ENCODE measurements at places on chromosomes 4 and X.

DNA sequence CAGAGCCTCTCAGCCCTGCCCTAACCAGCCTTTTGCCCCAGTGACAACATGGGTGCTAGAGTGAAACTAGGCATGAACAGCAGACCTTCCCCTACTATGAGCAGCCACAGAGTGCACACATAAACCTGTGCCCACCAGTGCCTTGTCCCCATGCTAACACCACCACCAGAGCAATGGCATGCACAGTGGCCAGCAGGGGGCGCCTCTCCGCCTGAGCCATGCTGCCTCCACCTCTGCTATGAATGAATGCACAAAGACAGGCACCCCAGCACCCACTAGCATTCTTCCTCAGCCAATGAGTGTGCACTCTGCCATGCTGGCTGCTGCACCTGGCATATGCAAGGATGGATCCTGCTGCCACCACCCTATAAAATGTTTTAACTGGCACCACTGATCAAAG is 286.9 kb upstream of the FGF16 start:
- no peak for DNase-seq

DNA sequence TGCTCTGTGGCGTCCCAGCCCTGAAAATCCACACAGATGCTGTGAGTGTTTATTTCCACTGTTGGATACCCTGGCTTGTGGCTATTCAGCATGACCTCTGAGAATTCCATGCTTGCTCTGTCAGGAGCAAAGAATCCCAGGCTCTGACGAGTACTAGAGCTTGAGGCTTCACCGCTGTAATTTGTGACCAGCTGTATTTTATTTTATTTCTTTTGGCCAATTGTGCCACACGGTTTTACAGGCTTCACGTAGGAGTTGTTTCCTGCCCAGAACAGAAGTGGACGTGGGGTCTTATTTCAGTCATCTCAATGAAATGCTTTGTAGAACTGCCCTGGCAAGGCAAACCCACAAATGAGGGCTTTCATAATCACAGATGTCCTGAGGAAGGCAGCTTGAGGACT is 69.4 kb upstream of the CLDN34 start:
- no peak for DNase-seq

DNA sequence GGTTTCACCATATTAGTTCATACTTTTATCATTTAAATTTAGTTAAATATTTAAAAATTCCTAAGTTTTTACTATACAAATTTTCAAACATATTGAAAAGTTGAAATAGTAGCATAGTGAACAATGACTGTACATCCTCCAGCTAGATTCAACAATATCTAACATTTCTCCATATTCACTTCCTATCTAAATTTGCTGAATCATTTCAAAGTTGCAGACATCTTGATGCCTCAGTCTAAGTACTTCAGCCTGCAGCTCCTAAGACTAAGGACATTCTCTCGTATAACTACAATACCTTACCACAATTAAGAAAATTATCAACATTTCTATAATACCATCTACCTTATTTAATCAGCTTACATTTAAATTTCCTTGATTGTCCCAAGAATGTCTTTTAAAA is 132.7 kb downstream of the TMEM164 start:
- no peak for DNase-seq

GRCh38 chr4:172865103-172865502 is 303.5 kb upstream of the GALNT7 start:
- DNase-seq, result no peak

DNA sequence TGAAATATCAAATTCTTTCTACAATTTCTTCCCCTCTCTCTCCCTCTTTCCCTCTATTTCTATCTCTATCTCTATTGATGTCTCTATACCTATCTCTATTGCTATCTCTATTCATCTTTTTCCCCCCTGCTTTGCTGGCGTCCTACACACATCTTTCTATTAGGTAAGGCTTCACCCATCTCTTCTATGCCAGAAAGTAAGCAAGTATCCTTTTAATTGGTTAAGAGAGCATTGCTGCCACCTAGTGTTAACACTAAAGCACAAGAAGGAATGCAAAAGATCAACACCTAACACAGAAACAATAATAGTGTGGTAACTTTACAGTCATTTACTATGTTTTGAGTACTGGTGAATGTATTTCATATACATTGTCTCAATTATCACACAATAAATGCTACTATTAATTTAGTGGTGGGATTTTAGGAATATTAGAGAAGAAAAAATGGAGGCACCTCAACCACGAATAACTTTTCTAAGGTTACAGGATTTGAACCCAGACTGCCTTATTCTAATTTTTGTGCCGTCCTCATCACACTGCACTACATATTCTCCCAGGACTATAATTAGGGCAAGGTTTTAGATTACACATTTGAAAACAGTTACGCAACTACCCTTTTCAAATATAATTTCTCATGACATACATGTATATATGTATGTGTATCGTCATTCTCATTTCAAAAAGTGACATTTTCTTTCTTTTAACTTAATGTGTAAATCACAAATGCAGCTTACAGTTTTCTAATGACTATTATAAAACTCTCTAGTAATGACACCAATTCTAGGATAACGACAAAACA is 3.7 kb upstream of the C4orf36 start:
- no peak for DNase-seq

DNA sequence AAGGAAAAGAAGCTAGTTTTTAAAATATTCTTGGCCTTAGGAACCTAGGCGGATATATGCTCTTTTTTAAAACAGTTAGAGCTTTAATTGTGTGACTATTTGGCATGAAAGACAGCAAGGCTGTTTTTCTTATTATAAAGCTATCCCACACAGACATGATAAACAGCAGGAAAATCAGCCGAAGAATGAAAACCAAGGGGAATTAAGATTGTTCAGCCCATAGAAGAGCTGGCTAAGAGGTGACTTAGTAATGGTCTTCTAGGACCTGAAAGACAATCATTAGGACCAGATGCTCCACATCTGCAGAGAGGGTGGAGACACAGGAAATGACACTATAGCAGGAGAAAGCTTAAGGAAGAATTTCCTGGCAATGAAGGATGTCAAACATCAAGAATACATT is 171.4 kb upstream of the NRK start:
- DNase-seq, result no peak

- DNase-seq, result no peak
Observed at GRCh38 chrX:75957107-75957610, 172.1 kb upstream of the MAGEE2 start.

DNA sequence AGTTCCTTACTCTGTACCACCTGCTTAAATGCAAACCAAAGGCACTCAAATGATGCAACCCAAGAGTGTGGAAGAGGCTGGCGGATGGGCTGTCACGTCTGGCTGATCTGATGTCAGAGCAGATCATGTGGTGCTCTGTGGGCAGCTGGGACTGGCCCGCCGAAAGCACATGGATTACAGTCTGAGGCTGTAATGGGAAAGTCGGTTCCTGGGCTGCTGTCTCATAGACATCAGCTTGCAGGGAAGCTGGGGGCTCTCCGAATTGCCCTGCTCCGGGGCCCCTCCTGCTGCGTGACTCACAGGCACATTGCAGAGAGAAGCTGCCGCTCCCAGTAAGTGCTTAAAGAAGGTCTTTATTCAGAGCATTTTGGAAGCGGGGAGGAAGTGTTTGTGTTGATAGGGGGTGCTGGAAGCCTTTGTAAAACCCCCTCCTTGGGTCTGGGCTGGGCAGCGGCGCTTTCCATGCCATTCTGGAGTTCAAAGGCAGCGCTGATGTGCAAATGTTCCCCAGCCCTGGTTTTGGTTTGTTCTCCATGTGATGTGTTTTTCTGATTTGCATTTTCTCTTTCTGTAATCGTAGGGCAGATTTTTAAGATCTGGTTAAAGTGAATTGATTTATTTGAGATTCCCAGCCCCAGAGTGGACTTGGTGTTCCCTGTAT is 181.1 kb downstream of the LARP7 start:
- DNase-seq, result no peak

GRCh38 chrX:115602729-115603389 is 41.9 kb downstream of the PLS3 start:
- DNase-seq, result no peak

- no peak for DNase-seq
Observed at GRCh38 chrX:1139185-1139500, 73.3 kb downstream of the CRLF2 start.

- DNase-seq, result no peak
Observed at GRCh38 chr4:99649778-99650177, 7.8 kb downstream of the C4orf54 start.

DNA sequence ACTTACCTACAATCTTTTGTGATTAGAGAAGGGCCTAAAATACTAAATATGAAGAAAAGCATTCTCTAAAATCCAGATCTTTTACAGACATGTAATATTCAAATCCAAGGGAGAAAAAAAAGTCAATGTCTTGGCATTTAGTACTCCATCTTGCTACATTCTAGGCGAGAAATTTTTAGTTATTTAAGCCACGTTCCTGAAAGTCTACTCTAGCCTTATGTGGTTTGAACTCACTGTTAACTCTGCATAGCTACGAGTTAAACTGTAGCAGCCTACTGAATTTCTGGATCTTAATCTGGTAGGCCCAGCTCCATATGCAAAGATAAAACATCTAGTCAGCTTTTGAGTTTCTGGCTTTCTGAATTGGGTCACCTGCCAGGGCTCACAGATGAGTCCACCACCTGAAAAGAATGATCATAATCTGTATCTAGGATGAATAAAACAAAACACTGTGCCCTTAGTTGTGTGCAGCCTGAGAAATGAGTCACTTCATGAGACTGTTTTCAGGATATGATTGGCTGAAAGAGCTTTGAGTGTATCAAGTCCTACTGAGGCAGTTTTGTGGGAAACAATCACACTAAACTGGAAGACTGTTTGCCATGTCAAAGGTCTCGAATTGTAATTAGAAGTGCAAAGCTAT is 3.2 kb upstream of the NEK1 start:
- no peak for DNase-seq

- no peak for DNase-seq
Observed at GRCh38 chr4:40577588-40578253, 51.9 kb downstream of the RBM47 start.

- no peak for DNase-seq
Observed at GRCh38 chrX:65720381-65720964, 53.0 kb downstream of the MSN start.

GRCh38 chr4:127606823-127607222 is 25.9 kb upstream of the INTU start:
- DNase-seq, result no peak

DNA sequence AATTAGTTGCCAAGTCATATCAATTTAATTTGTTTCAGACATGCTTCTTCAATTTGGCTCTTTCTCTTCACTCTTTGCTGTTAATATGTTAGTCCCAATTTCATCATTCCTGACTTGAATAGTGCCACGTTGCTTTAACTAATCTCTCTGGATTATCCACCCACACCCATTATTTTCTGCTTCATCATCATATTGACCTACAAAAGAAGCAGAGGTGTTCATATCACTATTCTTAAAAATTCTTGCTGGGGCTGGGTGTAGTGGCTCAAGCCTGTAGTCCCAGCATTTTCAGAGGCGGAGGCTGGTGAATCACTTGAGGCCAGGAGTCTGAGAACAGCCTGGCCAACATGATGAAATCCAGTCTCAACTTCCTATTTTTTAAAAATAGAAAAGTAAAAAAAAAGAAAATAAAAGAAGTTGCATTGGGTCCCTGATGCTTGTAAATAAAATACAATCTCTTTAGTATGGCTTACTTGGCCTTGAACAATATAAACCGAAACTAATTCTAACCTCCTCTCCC is 65.7 kb upstream of the KCNIP4 start:
- no peak for DNase-seq

DNA sequence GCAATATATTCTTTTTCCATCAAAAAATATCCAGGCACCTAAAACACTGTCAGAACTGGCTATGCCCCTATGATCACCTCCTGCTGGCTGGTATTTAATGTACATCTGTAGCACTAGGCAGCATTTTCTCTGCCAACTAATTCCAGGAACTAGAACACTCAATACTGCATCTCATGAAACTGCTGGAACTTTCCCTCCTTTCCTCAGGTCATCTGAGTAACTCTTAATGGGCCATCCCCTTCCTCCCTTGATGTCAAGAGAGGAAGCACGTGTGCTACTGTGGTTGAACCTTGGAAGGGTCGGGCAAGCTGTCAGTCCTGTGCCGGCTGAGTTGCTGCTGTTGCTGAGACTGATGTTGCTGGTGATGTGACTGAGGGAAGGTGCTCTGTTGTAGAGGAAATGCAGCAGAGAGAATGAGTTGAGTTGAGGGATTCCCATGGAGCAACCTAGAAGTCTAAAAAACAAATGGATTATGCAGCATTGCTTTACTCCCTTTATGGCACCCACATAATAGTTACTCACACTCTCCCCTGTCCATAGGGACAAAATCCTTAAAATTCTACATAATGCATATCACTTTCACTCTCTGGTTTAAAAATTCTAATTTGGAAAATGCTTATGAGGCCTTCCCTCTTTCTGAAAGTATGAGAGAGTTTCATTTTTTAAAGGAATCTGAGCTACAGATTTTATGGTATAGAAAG is 39.5 kb downstream of the TMEM165 start:
- no peak for DNase-seq

DNA sequence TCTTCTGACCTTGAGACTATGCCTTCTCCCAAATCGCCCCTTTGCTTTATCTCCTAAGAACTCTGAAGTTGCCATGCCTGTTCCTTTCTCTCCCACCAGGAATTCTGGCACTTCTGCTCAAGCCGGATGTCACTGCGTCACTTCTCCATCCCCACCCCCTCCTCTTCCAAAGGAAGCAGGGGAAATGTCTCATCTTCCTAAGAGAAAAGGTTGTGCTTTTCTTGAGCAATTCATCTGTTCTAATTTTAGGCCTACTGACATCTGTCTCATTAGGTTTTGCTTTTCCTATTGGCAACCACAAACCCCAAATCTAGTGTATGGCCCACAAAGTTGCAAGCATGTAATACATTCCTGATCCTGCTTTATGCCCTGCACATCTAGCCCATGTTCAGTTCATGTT is 163.1 kb upstream of the PLAC1 start:
- DNase-seq, result no peak

- no peak for DNase-seq
Observed at GRCh38 chr4:40185830-40186664, 10.8 kb upstream of the RHOH start.

- no peak for DNase-seq
Observed at GRCh38 chr4:81482326-81482725, 10.6 kb upstream of the RASGEF1B start.

- no peak for DNase-seq
Observed at GRCh38 chrX:153830640-153831428, 490 bp upstream of the PDZD4 start.

GRCh38 chr4:114599231-114599902 is 760 bp downstream of the UGT8 start:
- DNase-seq, result no peak

- DNase-seq, result no peak
Observed at GRCh38 chr4:118769161-118769560, 66.8 kb downstream of the SEC24D start.

All from activated CD8-positive, alpha-beta memory T cell treated with anti-CD3 and anti-CD28 coated beads for 4 hours (primary cell).